ENCODE measurements at places on chromosomes 2 and 18. TPM values are rescaled to one million over a fixed set of nuclear protein-coding genes. Genes with fewer than 3 reads are reported as not detected.

DNA sequence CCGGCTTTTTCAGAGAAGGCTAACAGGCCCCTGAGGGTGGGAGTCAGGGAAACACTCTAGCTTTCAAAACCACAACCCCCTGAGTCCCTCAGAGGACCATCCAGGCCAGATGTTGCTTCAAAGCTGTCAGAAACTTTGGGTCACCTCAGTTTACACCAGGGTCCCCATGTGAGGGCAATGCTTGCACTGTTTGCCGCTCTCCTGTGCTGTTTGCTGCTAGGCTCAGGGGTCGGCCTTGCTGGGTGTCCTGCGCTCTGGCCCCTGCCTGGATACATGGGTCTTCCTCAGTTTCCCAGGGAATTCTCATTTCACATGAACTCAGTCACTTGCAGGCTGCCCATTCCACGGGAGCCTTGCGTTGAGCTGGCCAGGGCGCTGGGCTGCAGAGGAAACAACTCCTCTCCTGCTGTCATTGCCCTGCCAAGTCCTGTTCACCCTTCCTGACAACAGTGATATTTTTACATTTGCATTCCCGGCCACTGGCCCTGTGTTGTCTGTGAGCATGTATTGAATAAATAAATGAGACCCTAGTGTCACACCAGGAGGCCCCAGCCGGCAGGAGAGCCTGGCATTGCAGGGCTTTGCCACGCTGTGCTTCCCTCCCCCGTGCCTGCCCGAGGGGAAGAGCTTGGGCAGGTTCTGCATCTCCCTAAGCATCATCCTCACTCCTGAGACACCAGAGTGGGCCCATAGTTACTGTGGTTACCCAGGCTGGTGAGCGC lies 73.2 kb upstream of the RAB6C start:
- no peak for DNase-seq

DNA sequence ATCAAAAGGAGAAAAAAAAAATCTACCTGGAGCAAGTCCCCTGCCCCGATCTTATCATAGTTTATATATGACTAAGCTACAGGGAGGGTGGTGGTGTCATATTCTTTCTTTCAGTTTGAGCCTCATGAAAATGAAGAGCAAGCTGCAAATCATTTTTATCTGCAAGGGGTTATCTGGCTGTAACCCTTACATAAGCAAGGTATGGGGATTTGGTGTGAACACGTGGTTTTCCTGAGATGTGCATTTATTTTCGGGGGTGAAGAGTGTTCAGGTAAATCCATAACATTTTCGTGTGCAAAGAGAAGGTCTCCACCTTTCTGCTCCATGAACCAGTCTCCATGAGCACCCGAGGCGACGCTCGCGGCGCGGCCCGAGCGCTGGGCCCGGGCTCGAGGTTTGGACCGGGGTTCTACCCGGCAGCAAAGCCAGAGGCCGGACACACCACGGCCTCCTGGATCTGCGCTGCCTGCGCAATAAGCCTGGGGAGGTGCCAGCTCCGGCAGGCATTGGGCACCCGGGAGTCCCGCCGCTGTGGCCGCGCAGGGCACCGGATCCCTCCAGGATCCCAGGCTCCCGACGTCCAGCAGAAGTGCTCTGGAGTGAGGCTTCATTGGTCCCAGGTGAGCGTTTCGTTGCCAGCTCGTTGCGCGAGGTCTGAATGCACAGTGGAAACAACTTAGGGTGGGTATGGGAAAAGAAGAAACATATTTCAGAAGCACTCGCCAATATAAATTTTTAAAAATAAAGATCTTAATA lies 36.1 kb upstream of the GPD2 start:
- DNase-seq = peak; percentile 31

DNA sequence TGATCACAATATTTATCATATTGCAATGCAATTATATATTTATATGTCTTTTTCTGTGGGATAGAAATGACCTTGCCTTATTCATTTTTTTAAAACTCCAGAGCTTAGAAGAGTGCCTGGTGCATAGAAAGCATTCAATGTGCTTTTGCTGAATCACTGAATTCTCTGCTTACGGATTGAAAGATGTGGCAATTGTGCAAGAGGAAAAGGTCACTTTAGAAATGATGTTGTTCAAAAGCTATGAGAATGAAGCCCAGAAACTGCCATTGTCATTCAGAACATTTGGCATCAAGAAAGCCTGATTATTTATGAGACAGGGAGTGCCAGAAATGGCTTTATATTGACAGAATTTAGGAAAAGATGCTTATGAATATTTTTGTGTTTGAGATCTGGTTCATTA lies 678.6 kb upstream of the CDH2 start:
- no peak for DNase-seq

GRCh38 chr2:228541789-228542188 lies 360.3 kb upstream of the SPHKAP start:
- DNase-seq = no peak

DNA sequence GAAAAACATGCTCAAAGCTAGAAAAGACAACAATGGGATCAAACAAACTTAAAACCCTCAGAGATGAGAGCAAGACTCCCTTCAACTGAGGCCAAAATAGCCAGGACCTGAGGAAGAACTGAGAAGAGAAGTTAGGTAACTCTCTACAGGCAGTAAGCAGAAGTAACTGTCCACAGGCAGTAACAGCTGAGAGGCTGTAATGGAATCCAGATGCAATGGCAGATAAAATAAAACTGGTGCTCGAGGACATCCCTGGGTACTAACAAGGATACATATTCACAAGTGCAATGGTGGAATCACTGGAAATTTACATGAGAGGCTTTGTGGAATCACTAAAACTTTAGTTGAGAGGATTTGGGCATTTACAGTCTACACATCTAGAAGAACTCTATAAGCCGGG lies 30.4 kb upstream of the C2orf66 start:
- no peak for DNase-seq

DNA sequence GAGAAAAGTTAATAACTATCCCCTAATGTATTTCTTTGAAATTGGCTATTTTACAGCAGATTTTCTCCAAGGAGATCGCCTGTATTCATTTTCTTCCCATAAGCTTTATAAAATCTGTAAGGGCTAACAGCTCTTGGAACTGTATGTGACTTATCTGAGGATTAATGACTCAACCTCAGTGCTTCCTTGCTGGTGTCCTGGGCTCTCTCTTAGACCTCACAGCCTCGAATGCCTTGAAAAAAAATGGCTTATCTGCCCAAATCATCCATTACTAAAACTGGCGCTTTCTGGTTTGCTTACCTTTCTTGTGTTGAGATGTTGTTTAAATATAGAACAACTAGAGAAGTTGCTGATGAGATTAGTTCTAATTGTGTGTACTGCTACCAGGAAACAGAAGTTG lies 713.6 kb downstream of the SLC4A3 start:
- DNase-seq = no peak

DNA sequence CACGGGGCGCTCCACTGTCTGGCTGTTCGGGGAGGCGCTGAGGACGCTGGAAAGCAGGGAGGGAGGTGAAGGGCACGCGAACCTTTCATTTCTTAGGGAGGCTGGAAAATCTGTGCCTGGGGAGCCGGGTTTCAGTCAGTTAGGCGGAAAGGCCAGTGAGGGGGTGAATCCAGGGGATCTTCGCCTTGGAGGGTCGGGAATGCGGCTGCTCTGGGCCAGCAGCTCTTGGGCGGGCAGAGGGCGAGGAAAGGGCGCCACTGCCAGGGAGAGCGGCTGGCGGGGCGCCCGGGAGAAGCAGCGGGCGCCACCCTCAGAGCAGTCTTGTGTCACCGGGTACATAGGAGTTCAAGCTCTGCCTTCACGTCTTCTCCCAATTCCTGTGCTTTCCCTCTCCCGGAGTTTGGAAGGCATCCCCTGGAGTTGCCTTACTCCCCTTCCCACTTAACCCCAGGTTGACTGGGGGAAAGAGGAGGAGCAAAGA lies 1.4 kb downstream of the CCDC85A start:
- no peak for DNase-seq

DNA sequence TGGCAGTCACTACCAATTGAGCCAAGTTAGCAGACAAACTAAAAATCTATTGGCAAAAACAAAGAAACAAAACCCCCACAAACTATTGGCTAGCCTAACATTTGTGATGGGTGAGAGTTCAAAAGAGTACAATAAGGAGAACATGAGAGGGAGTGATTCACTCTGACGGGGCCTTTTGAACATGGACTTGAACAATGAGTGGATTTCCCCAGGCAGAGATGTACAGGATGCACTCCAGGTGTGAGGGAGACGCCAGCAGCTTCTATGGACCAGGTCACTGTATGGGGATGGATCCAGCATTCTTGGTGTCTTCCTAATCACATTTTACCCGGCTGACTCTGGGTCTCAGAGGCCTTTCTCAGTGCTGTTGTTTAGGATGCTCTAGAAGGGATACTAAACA lies 167.5 kb upstream of the SMAD2 start:
- DNase-seq = no peak

GRCh38 chr18:47931718-47932103 lies 1.3 kb upstream of the SMAD2 start:
- DNase-seq = no peak

GRCh38 chr2:233385489-233386044 lies 31.3 kb downstream of the DGKD start:
- DNase-seq = no peak

DNA sequence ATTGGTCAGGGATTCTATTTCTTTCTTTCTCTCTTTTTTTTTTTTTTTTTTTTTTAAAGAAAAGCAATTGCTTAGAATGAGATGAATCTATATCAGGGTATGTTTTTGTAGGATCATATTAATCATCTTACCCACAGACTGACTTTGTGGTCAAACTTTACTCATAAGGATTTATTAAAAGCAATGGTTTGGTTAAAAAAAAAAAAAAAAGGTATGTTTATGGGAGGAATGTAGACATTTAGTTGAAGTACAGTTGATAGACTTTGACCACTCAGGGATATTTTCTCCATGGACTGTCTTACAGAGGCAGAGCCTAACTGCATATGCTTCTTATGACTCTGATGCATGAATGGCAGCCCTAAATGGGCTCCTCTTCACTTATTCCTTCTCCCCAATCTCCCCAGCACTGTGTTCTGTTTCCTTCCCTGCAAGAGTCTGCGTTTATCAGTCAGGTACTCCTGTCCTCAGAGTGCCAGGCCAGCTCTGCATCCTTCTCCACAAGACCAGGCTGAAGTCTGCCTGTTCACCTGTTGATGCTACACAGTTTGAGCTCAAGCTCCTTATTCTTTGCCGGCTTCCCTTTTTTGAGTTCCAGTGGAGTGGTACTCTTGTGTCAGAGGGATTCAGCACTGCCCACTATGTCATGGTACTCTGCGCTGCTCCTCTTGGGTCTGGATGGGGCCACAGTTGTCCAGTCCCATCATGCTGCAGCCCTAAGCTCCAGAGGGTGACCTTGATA lies 24.3 kb downstream of the CRIM1 start:
- DNase-seq = no peak

DNA sequence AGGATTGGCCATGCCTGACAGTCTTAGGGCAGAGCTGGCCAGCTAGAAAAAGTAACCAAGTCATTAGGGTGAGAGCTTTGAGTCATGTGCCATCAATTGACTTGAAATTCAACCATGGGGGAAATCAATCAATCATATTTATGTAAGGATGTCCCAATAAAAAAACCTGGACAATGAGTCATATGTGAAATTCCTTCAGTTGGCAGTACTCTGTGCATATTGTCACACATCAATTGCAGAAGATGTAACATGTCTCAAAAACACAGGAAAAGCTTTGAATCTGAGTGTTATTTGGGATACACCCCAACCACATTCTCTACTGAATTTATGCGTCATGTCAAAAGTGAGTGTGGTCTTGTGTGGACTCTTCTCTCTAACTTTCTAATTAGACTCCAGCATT lies 1004.1 kb upstream of the NRXN1 start:
- DNase-seq = no peak

- DNase-seq = no peak
These were observed 62.6 kb downstream of the STPG4 start for GRCh38 chr2:47092465-47092864.

DNA sequence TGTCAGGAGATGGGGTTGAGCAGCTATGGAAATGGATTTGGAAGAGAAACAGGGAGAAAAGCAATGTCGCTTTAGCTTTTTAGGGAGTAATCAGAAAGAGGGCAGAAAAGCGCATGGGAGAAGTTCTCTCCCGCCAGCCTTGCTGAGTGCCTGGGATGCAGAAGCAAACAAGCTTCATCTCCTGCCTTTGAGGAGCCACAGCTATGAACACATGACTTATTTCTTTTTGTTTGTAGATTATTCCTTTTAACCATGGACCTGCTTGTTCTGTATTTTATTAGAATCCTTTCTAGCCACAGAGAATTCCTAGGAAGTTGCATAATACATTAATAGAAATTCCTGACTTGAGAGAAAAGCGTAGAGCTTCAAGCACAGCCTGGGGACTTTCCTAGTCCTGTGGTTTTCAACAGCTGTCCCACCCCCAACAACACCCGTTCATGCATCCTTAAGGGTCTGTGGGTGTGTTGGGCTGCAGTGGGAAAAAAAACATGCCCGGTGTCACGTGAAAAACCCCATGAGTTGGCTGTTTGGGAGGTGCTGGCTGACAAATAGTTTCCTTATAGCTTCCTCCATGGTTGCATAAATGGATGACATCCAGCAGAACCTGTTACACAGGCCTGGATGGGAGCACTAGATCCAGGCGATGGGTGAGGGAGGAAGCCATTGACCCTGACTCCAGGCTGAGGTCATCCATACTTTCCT lies 14.9 kb downstream of the SLC9A4 start:
- no peak for DNase-seq

DNA sequence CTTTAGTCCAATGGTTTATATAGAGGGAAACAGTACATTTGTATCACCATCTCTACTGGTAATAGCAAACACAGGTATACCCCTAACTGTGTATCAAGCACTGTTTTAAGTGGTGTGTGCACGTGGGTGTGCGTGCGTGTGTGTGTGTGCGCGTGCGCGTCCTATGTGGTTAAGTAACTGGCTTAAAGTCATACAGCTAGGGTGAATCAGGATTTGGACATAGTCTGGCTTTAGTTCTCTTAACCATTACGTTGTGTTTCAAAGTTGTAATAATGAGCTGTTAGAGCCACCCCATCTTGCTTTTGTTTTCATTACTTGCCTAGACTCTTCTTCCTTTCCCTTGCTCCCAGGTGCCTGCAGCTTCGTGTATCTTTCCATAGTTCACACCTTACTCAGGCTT lies 2.1 kb downstream of the HADHB start:
- no peak for DNase-seq

GRCh38 chr2:160541745-160542144 lies 48.1 kb upstream of the RBMS1 start:
- DNase-seq = no peak

The ELMOD3 gene
- 38.7 TPM for total RNA-seq

The ALK gene
- 2.0 TPM for total RNA-seq

The AMER3 gene
- not detected for total RNA-seq

The ALPI gene
- total RNA-seq = not detected

The HJURP gene
- total RNA-seq = 1.6 TPM

The STK11IP gene
- 25.3 TPM for total RNA-seq

The CD8B2 gene
- total RNA-seq = not detected

The VRK2 gene
- total RNA-seq = 13.3 TPM

The HAUS1 gene
- total RNA-seq = 21.3 TPM
